Right renal cortex interstitium (tissue), 3 donors: ENCODE measurements at places on chromosomes 4 and X. TPM values are rescaled to one million over a fixed set of nuclear protein-coding genes. Genes with fewer than 3 reads are reported as not detected.

The ZAR1 gene
- not detected for polyA plus RNA-seq

The TEX13C gene
- polyA plus RNA-seq, result not detected

The WDR17 gene
- 6.0 TPM for polyA plus RNA-seq

- DNase-seq, result no peak
These were observed 204.6 kb upstream of the SLIT2 start for GRCh38 chr4:20046931-20047677.

DNA sequence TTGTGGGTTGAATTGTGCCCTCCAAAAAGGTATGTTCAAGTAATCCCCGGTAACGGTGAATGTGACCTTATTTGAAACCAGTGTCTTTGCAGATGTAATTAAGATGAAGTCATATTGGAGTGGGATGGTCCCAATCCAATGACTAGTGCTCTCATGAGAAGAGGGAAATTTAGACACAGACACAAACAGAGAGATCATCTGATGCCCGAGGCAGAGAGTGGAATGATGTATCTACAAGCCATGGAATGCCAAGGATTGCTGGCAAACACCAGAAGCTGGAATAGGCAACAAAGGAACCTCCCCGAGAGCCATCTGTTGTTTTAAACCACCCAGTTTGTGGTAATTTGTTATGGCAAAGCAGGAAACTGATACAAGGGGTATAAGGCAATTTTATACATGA, 35.1 kb downstream of the RPS6KA3 start:
- no peak for DNase-seq

DNA sequence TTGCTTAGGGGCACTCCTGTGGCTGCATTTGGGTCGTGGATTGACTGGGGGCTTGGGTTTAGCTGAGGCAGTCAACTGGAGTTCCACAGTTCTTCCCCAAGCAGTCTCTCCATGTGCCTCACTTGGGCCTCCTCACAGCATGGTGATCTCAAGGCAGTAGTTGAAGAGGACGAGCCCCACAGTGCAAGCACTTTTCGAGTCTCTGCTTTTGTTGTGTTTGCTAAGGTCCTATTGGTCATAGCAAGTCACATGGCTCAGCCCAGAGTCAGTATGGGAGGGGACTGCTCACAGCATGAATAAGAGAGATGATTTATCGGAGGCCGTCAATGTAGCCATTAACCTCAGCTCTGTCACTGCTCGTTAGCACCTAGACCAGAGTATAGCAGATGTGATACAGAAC, 29.7 kb downstream of the BMX start:
- DNase-seq, result no peak

- no peak for DNase-seq
These were observed 476.2 kb downstream of the PCDH19 start for GRCh38 chrX:99933865-99934264.

DNA sequence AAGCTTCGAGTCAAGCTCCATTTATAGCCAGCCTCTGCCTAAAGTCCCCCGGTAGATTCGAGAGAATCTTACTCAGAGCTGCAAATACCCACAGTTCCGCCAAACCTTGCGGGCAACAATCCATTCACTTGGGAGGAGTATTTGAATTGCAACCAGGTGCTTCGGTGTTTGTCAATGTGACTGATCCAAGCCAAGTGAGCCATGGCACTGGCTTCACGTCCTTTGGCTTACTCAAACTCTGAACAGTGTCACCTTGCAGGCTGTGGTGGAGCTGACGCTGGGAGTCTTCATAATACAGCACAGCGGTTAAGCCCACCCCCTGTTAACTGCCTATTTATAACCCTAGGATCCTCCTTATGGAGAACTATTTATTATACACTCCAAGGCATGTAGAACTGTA, 11.2 kb downstream of the CD40LG start:
- DNase-seq, result no peak

- DNase-seq, result no peak
These were observed 217.0 kb downstream of the SOWAHB start for GRCh38 chr4:76680952-76681351.

- no peak for DNase-seq
These were observed 195.7 kb upstream of the CASK start for GRCh38 chrX:42119076-42119475.

DNA sequence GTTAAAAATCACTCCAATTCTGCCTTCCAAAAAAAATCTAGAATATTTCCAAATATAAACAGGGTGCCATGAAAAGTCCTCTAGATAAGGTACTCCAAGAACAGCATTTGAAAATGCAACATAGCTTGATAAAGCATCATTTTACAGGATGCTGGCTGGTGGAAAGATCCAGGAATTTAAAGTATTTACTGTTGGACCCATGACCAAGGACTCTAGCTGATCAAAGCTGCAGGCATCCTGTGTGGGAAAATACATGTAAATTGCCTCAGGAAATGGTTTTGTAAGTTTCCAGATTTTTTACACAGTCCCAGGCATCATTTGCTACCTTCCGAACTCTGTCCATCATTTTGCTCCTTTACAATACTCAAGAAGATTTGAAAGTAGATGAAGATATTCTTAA, 164.4 kb downstream of the GRIA3 start:
- DNase-seq, result no peak

DNA sequence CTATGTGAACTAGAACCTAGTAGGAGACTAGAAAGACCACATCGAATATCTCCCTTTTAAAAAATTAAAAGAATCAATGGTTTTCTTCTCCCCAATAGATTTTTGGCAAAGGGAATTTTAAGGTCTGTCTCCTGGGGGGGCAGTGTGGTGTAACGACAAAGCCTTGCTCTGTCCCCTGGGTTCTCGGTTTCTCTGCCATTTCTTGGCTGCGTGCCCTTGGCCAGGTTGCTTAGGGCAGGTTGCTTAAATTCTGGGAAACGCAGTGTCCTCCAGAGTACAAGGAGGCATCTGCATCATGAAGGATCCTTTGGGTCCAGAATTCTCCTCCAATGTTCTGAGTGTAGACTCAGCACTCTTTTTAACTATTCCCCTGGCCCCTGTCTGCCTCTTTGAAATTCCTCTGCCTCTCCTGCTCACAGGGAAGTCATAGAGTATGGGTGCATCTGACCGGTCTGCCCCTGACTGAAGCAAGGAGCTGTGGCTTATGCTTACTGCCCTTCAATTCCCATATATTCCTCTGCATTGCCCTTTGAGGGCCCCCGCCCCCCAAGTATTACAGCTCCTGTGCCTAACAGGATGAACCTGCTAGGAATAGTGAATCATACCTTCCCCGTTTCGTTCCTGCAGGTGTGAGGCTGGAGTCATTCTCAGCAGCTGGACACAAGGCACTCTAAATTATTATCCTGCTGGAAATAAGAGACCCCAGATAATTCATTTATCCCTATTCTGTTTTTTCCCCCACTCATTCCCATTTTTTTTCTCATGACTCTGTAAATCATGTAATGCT, 2.2 kb downstream of the KIT start:
- DNase-seq, result no peak

GRCh38 chr4:184756399-184756798, 22.5 kb upstream of the CENPU start:
- DNase-seq, result no peak

DNA sequence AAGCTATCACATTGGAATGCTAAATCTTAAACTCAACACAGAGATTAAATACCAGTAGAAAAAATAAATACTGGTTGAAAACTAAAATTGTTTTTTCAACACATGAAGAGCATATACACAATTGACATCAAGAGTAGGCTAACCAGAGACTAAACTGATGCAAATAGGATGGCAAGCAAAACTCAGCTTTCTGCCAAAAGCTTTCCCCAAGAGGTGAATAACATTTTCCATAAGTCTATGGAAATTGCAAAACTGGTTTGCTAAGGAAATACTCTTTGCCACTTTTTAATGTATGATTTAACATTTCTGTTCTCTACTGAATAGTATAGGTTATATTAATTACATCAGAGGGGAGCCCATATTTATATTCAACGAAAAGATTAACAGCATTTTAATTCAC, 23.8 kb downstream of the IQCM start:
- DNase-seq, result no peak

GRCh38 chrX:69618803-69619202, 2.9 kb downstream of the EDA start:
- DNase-seq, result no peak

DNA sequence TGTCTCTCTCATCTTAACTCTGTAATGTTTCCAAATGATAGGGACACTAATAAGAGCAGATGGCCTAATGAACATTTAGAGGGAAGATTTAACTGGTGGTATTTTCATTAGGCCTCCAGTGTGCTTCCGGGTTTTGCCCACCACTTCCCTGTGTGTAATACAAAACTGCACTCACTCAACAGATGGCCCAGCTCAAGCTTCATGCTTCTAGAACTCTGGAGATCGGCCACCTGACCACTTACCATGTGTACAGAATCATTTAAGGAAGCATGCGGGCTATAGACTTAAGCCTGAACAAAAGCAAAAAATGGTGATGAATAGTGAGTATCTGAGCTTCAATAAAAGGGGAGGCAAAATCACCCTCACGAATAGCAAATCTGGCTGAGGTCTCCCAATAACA, 89.3 kb downstream of the SH2D1A start:
- DNase-seq, result no peak

DNA sequence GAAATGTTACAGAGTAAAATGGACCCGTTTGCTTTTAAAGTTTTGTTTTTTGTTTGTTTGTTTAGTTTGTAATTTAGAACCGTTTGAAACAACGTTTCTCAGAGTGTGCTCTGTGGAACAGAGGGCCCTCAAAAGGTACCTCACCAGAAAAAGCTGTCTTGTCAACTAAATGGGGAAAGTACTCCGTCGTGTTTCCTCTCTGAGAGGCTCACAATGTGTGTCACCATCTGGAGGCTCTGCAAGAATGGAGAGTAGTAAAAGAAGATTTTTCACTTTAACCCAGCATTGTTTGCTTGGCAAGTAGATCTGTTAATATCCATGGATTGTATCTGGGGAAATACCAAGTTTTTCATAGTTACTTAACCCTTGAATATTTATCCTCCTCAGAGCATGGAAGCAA, 1.5 kb upstream of the ENPEP start:
- DNase-seq, result no peak

GRCh38 chr4:153763404-153763803, 3.6 kb upstream of the RNF175 start:
- no peak for DNase-seq

GRCh38 chr4:5118091-5118786, 67.0 kb downstream of the STK32B start:
- no peak for DNase-seq
